SHP77 treated with DMSO at 0.1 percent for 48 hours (cell line): ENCODE measurements at places on chromosomes 2 and 18.

DNA sequence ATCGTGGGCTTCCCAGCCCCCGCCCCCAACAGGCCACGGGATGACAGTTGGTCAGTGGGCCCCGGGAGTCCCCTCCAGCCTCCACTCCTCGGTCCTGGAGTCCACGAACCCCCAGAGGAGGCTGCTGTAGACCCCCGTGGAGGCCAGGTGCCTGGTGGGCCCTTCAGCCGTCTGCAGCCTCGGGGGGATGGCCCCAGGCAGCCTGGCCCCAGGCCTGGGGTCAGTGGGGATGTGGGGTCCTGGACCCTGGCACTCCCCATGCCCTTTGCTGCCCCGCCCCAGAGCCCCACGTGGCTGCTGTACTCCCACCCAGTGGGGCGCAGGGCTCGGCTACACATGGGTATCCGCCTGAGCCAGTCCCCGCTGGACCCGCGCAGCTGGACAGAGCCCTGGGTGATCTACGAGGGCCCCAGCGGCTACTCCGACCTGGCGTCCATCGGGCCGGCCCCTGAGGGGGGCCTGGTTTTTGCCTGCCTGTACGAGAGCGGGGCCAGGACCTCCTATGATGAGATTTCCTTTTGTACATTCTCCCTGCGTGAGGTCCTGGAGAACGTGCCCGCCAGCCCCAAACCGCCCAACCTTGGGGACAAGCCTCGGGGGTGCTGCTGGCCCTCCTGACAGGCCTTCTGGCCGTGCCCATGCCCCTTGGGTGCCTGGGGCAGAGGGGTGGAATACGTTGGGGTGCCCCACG lies 7.6 kb downstream of the NEU4 start:
- no peak for DNase-seq

DNA sequence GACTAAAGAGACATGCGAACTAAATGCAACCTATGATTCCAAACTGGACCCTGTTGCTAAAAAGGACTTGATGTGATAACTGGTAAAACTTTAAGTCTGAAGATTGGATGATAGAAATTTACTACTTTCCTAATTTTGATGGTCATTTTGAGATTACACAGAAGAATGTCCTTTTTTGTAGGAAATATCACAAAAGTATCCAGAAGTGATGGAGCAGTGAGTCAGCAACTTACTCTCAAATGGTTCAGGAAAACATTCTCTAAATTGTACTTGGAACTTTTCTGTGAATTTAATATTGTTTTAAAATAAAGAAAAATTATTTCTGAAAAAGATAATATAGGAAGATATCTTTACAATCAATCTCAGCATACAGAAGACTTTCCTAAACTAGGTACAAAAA lies 19.9 kb downstream of the MBOAT2 start:
- DNase-seq, result no peak

GRCh38 chr2:16303273-16303577 lies 362.4 kb downstream of the CYRIA start:
- DNase-seq, result no peak

GRCh38 chr2:42164046-42164445 lies 5.1 kb upstream of the EML4 start:
- no peak for DNase-seq

GRCh38 chr2:227536445-227536844 lies 62.2 kb upstream of the SCYGR2 start:
- no peak for DNase-seq

- no peak for DNase-seq
These were observed 1.7 kb downstream of the PJVK start for GRCh38 chr2:178452870-178453269.

- no peak for DNase-seq
These were observed 370.8 kb downstream of the TMEM182 start for GRCh38 chr2:103132536-103133217.

GRCh38 chr18:12159446-12159845 lies 65.8 kb downstream of the ANKRD62 start:
- DNase-seq, result no peak

DNA sequence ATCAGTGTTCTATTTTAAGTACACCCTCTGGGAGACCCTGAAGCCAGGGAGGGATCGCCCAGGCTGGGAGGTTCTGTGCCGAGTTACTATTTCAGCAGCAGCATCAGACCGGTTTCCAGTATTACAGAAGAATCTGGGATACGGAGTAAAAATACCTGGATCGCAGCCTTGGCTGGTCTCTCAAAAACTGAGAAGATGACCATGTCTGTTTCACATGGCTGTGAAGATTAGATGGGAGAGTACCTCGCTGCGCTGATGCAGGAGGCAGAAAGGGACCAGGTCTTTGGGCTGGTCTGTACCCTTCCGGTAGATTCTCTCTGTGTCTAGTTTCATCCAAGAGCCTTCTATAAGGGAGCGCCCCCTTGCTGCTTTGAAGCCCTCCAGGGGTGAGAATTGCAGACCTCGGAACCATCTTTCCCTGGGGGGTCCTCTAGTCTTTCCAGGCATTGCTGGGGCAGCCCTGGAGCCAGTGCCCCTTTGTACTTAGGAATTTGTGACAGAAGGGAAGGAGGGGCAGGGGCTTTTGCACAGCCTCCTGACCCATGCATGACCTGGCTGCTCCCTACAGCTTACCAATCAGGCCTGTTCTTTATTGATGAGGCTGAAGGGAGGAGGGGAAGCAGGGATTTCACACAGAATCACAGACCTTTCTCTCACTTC lies 56.3 kb upstream of the MAPRE3 start:
- DNase-seq, result no peak

- DNase-seq, result no peak
These were observed 202.7 kb downstream of the BCL11A start for GRCh38 chr2:60350791-60351190.

DNA sequence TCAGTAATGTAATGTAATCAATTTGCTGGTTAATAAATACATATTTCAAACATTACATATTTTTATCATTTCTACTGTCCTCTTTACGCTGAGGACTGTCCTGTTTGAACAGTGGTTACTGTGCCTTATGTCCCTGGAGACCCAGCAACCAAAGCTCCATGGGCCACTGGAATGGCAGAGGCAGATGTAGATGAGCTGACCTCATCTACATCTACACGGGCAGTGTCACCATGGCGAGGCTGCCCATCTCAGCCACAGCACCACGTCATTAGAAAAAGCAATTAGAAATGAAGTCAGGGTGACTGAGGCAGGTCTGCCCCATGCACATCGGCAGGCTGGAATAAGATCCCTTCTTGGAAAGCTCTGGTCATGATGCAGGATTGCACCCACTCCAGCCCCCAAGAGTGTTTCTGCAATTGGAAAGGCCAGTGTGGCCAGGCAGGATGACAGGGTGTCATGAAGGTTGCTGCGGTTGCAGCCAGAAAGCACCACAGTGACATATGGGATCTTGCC lies 237.5 kb downstream of the NDUFA10 start:
- DNase-seq, result no peak

GRCh38 chr2:195022508-195022830 lies 634.6 kb upstream of the SLC39A10 start:
- no peak for DNase-seq

DNA sequence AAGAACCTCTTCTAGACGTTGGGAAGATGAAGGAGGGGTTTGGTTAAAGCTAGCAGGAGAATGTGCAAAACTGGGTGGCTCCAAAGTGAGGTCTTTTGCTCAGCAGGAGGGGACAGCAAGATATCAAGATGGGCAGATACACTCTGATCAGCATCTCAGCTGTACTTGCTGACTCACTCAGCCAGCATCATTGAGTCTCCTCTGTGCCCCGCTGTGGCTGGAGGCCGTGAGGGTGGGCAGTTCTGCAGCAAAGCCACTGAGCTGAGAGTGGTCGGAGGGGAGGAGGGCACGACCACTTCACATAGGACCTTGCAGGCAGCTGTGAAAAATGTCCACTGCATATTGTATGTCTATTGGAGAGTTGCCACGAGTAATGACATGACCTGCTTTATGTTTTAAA lies 152.0 kb downstream of the CAPN13 start:
- DNase-seq, result no peak

- DNase-seq, result no peak
These were observed 104.2 kb downstream of the TPGS2 start for GRCh38 chr18:36724591-36725001.

DNA sequence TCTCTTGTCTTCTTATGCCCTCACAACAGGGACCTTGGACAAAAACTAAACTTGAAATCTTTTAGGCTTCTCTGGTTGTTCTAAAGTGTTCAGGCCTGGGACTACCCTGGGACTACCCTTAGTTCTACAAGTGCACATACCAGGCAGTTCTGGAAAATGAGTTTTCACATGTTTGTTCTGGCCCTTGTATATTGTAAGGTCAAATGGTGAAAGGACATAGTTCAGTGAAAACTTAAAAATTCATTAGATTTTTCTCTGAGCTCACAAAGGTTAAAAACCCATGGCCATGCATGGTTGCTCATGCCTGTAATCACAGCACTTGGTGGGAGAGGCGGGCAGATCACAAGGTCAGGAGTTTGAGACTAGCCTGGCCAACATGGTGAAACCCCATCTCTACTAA lies 875.5 kb upstream of the FAM98A start:
- DNase-seq, result no peak

DNA sequence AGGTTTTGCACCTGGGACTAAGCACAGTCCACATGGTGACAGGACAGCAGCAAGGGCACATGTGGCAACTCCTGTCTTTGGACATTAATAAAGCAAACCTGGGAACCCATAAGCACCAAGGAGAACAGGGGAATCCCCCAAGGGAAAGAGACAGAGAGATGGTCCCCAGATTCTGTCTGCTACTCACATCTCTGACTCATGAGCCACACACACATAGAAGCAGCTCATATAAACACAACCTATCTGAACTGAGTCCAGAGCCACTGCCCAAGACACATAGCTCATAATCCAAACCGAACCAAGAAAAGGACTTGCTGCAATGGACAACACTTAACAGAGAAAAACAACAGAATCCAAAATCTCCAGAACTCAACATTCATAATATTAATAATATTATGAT lies 82.5 kb downstream of the OSBPL1A start:
- no peak for DNase-seq

DNA sequence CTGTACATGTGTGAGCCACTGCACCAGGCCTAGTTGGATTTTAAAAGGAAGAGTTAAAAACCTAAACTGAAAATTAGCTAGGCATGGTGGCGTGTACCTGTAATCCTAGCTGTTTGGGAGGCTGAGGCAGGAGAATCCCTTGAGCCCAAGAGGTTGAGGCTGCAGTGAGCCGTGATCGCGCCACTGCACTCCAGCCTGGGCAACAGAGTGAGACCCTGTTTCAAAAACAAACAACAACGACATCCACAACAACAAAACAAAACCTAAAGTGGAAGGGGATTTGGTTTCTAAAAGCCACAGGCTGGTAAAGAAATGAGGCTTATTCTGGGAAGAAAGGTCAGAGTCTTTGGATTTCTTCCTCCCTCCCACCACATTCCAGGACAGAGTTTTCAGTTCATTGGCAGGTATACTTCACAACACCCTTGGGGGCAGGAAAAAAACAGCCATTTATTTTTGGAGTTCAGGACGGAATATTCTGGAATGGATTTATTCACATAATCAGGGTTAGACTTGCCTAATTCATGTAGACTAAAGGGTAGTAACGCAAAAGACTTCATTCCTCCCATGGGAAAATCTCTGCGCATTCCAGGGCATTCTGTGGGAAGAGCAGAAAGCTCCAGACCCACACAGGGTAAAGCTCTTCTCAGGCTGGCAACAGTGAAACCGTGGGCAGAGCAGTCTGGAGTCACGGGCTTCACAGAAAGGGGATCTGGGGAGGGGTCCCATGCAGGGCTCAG lies 34.9 kb downstream of the TEX44 start:
- no peak for DNase-seq

- DNase-seq, result no peak
These were observed 346.7 kb upstream of the LRATD1 start for GRCh38 chr2:14285812-14286211.

- DNase-seq, result no peak
These were observed 216.9 kb downstream of the MYO3B start for GRCh38 chr2:170394641-170395387.
